Caudate nucleus (tissue), 63 donors: ENCODE measurements at places on chromosomes 11 and 22.

DNA sequence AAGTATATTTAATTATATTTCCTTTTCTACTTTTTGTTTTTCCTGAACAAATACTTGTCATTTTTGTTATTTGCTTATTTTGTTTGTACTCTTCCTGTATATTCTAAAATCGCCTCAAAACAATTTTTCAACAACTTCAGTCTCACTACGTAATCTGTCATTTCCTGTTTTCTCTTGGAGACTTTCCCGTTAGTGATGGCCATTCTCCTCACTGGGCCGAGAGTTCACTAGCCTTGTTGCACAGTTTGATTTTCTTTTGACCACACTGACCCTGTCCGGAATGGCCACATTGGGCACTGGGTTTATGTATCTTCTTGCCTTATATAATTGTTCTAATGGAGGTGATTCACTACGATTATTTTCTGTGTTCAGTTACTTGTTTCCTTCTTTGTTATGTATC lies 726.1 kb downstream of the FAM181B start:
- no peak for DNase-seq

DNA sequence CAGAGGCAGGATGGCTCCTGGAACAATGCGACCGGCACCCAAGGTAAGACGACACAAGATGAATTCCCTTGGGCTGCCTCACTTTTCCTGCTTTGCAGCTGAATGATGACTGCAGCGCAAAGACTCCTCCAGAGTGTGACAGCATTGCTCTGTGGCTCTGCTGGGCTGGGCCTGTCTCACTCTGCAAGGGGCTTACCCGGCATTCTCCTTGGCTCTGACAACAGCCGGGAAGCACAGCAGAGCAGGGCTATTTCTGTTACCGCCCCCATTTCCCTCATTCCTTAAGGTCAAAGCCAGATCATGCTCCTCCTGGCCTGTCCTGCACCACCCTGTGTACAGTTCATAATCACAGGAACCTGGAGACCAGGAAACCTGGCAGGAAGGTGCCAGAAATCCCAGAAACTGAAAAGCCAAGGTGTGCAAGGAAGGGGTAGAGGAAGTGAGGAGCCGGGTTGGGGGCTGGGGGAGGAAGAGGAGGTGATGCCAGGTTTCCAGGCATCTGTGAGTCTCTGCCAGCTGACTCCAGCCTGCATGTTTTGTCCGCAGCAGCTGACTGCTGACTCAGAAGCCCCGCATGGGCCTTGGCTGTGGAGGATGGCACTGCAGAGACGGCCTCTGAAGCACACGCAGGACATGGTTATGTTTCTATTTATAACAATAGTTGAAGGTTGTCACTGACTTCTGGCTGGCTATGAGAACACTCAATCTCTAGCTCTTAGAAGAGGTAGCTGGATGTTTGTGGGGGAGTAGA lies 113.6 kb downstream of the MICAL3 start:
- DNase-seq = no peak

DNA sequence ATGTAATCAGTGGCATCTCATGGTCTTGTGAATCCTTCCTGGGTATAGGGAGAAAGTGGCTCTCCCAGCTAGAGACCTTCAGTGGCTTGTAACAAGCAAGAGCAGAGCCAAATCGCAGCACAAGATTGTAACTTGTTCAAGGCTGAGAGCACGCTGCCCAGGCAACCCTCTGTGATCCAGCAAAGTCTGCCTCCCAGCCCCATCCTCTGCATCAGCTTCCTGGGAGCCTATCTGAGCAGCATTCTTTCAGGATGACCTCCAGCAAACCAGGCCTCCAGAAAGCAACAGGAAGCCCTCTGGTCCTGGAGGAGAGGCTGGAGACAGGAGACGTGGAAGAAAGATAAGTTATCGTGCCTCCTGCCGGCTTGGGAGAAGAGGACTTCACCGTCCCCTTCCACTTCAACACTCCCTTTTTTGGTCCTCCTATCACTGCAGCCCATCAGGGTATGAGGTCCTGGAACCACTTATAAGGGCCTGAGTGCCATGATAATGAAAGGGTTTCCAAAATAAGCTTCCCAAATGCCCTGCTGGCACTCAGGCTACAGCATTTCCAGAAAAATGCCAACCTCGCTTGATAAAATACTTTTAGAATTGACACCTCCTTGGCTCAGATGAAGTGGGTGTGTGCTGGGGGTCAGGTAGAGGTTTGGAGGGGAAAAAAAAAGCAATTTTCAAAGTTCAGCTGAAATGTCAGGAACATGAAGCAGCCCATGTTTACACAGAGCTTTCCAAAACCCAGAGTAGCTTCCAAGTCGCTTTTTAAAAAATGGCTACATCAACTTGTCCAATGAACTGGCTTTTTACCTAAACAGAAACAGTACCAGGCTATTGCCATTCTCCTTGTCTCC lies 80.2 kb downstream of the PLEKHA7 start:
- DNase-seq = no peak

- DNase-seq = no peak
Measured at GRCh38 chr11:8243458-8243857, 20.2 kb downstream of the LMO1 start.

- no peak for DNase-seq
Measured at GRCh38 chr22:21710156-21710555, 25.4 kb downstream of the YPEL1 start.
